Transverse colon (tissue), 4 donors: ENCODE measurements at places on chromosomes 3 and 15. TPM values are rescaled to one million over a fixed set of nuclear protein-coding genes. Genes with fewer than 3 reads are reported as not detected.

IP6K2 gene
- 255 TPM for total RNA-seq

HIGD2B gene
- total RNA-seq = not detected

PCLAF gene
- total RNA-seq = 3.3 TPM

EPHA6 gene
- total RNA-seq = 0.60 TPM

KLHL40 gene
- 0.27 TPM for total RNA-seq

MOBP gene
- total RNA-seq = 0.27 TPM

COLQ gene
- not detected for total RNA-seq

P2RY1 gene
- 28.9 TPM for total RNA-seq
